Activated CD4-positive, alpha-beta T cell treated with anti-CD3 and anti-CD28 coated beads, Interleukin-2, amount 50 U/mL, for 24 hours (primary cell): ENCODE measurements at places on chromosomes 16 and 17.

DNA sequence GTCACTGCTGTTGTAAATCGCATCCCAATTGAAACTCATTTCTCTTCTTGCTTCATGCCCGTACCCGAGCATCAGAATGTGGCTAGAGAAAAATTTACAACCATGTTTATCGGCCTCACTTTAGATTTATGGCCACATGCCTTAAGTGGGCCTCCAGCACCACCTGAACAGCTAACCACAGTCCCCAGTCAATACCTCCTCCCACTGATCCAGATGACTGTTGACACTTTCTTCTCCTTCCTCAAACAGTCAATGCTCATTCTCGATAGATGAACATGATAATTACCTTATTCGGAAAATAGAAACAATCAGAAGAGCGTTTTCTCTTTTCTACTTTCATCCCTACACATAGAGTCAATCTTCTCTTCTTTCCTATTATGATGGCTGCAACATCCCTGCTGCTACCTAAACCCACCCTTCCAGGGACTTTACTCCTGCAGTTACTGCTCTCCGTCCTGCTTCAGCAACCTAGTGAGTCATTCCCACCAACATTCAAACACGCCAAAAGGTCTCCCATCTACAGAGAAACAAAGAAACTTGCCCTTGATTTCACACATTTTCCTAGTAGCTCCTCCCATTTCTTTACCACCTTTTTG, 416.3 kb upstream of the MAF start:
- no peak for DNase-seq

GRCh38 chr16:49859125-49859811, 3.4 kb upstream of the ZNF423 start:
- no peak for DNase-seq

- no peak for DNase-seq
These were observed 45.6 kb downstream of the EMP2 start for GRCh38 chr16:10534748-10535147.

DNA sequence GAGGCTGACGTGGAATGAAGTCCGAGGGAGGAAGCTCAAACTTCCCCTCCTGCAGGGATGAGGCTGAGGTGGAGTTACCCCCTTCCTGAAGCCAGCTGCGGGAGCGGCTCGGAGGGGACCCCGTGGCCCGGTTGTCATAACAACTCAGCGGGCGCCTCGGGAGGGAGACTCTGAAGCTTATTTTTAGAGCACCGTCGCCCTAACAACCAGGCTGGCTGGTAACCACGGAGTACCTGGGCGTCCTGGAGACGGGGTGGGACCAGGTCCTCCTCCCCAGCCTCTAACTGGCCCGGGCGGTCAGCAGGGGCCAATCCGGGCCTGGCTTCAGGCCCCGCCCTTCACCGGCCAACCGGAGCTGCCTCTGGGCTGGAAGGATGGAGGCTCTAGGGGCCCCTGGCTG, 27.7 kb downstream of the NECAB2 start:
- DNase-seq = no peak

- no peak for DNase-seq
These were observed 22.5 kb downstream of the EIF4A3 start for GRCh38 chr17:80124351-80124981.

DNA sequence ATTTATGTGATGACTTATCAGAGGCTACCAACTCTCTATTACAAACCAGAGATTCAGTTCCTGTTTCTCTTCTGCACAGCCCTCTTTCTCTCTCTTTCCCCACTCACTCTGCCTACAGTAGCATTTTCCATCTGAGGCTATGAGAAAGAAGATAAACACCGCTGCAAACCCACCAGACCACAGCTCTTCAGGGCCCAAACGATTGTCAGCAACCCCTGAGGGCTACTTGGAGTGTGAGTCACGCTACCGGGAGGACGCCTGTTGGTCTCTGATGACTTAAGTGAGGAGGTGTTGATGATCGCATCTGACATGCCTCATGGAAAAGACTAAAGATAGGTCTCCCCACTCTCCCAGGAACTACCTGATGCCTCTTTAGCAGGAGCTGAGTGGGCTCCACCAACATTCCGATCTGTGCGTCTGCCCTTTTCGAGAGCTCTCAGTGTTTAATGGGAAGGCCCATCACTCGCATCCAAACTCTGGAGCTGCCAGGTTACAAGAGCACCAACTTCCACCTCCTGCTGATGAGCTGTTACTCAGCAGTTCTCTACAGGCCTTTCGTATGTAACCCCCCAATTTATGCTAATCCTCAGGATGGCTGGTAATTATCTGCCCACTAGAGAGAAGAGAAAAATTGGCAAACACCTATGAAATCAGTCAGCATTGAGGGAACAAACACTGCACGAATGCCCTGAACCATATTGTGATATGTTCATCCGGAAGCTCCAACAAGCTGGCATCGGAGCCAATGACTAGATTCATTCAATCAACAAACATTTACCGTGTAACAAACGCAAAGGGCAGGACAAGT, 9.2 kb downstream of the GRIN2A start:
- no peak for DNase-seq

GRCh38 chr17:77212833-77213777, 72.3 kb downstream of the SEC14L1 start:
- no peak for DNase-seq

DNA sequence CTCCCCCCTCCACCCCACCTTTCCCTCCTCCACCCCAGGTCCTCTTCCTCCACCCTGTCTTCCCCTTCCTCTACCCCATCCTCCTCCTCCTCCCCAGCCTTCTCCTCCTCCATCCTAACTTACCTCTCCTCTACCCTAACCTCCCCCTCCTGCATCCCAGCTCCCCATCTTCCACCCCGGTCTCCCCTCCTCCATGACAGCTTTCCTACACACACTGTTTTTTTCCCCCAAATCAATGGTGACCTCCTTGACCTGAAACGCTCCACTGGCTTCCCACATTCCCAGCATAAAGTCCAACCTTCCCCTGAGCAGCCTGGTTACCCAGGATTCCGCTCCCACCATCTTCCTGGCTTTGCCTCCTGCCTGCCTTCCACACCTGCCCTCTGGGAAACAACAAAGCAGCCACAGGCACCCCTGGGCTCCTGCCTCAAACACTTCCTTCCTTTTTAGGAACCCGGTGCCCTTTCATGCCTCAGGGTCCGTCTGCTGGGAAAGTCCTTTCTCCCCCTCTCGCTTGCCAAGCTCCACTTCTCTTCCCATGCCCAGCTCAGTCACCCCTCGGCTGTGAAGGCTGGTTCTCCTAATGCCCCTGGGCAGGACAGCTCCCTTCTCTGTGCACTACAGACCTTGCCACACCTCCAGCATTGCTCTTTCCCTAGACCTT, 2.1 kb downstream of the RGS9 start:
- no peak for DNase-seq

DNA sequence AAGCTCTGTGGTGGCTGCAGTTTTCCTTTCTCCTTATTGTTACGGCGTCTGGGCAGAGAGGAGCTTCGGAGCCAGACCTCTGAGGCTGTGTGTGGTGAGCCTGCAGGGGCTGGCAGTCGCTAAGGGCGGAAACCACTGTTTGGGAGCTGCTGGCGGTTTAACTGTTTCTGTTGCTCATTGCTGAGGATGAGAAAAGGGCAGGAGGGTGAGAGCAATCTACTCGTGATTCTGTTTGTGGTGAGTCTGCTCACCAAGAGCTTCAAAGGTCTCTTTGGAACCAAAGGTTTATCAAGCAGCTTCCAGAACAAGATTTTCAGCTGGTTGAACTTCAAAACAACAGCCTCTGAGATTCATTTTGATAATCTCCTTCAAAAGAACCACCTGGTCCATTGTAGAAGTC, 143.9 kb downstream of the ANKFN1 start:
- no peak for DNase-seq

- DNase-seq = no peak
These were observed 61.6 kb downstream of the RGS9 start for GRCh38 chr17:65198653-65199382.

GRCh38 chr17:17671369-17672129, 9.7 kb upstream of the RAI1 start:
- DNase-seq = no peak

DNA sequence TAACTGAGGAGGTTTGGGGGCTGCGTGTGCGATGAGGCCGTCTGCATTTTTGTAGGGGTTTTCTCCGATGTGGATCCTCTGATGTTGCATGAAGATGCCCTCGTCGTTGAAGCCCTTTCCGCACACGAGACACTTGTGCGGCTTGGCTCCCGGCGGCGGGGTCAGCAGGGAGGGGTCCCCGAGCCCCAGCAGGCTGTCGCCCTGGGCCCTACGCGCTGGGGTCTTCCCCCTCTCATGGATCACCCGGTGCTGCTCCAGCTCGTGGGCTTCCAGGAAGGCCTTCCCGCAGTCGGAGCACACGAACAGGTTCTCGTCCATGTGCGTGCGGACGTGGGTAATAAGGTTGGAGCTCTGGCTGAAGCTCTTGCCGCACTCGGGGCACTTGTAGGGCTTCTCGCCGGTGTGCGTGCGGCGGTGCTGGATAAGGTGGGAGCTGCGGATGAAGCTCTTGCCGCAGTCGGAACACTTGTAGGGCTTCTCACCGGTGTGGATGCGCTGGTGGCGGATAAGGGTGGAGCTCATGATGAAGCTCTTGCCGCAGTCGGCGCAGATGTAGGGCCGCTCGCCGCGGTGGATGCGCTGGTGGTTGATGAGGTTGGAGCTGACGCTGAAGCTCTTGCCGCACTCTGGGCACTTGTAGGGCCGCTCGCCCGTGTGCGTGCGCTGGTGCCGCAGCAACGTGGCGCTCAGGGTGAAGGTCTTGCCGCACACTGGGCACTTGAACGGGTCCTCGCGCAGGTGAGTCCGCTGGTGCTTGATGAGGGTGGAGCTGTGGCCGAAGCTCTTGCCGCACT, 4.3 kb downstream of the ZNF629 start:
- no peak for DNase-seq

DNA sequence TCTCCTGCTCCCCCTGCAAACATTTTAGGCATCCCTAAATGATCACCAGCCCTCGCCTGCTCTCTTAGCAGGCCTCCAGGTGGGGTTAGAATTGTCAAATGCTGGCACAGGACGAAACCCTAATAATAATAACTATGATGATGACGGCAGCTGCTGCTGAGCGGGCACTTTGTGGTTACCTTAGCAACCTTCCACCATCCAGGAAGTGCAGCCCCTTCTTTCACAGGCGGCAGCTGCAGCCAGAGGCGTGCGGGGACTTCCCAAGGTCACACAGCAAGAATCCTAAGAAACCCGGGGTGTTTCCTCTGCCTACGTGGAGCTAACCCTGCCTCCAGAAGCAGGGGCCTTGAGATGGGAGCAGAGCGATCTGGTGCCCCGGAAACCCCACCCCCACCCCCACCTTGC, 22.4 kb upstream of the EIF1 start:
- DNase-seq = no peak

- DNase-seq = peak; percentile 73
These were observed 207.0 kb downstream of the MSI2 start for GRCh38 chr17:57463103-57463885.

GRCh38 chr17:70478902-70479301, 309.6 kb downstream of the KCNJ2 start:
- DNase-seq = no peak

DNA sequence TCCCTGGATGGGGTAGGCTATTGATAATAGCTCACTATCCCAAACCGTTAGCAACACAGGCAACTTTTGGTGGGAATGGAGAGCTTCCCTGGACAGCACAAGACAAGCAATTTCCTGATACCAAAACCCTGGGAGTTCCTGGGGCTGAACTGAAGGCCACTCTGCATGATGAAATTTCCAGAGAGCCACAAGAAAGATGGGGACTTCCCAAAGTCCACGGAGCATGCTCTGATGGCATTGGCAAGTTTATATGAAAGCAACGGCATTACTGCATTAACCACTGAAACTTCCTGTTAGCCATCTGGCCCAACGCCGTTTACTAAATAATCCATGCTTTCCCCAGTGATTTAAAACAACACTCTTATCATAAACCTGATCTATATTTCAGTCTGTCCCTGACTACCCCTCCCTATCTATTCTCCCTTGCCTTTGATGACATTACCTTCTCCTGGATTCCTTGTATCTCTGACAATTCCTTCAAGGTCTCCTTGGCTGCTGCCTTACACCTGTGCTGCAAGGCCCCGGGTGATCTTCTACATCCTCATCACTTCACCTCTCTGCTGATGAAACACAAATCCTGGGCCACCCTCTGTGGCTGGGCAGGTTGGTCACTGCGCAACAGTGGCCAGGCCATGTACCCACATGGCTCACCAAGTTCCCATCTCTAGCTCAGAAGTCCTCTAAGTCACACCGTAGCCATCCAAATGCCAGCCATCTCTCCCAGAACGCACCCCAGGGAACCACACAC, 108.5 kb upstream of the RCVRN start:
- no peak for DNase-seq

- no peak for DNase-seq
These were observed 715.7 kb upstream of the SOX9 start for GRCh38 chr17:71405101-71405500.

DNA sequence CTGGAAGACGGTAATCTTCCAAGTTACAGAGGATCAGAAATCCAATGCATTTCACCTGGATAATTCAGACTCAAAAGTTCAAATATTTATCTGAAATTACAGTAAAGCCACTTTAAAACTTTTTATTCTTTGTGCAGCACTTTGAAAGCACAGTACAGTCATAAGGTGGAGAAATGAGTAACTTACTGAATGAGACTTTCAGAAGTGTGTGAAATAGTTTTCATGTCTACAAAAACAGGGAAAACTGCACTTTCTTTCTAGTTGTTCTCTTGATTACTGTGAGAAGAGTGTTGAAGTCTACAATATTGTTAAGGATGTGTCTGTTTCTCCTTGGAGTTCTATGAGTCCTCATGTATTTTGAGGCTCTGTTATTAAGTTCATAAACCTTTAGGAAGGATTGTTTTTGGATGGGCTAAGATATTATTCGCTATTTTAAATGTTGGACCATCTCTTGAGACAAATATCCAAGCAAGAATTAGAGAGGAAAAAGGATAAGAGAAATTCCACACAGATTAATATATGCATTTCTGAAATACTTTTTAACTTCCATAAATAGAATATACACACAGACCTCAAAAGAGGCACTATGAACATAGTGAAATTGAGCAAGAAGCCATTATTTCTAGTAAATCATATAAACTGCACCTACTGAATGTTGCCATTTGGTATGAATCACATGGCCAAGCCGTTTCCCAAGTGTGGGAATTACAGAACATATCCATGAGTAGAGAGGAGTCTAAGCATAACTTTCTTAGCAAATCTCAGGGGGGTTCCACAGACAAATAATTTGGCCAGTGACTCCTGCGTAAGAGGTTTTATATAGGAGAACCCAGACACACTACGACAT, 83.6 kb upstream of the PLEKHM1 start:
- no peak for DNase-seq
